ENCODE measurements at places on chromosomes 2 and 18.

DNA sequence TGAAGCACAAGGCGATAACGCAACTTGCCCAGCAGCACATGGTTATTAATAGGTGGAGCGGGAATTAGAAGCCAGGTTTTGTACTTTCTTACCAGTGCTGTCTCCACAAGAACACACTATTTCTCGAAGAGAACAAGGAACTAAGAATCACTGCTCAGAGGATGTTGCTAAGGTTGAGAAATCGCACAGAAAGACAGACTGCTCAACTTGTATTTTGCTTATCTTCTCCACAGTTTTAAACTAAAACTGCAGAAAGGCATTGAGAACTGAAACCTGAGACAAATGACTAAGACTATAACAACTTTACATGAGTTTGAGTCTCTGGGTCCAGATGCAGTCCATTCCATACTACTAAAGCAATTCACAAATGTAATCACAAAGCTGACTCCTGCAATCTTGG lies 6.2 kb downstream of the PRKD3 start:
- peak; percentile 49 for DNase-seq

GRCh38 chr18:55457028-55457427 lies 131.0 kb downstream of the TCF4 start:
- DNase-seq: no peak

DNA sequence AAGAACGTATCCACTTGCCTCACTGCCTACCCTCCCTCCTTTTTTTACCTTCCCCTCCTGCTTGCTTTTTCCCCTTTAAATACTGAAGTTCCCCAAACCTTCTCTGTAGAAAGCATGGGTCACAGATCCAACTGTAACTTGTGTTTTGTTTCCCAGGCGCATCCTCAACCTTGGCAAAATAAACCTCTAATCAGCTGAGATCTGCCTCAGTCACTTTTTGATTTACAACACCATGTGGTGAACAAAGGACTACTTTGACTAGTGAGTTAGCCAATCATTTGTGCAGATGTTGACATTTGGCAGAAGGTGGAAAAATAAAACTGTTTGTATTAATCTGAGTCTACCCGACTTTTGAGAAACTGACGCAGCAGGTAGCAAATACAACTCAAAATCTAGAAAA lies 23.3 kb upstream of the MCM6 start:
- DNase-seq: no peak

DNA sequence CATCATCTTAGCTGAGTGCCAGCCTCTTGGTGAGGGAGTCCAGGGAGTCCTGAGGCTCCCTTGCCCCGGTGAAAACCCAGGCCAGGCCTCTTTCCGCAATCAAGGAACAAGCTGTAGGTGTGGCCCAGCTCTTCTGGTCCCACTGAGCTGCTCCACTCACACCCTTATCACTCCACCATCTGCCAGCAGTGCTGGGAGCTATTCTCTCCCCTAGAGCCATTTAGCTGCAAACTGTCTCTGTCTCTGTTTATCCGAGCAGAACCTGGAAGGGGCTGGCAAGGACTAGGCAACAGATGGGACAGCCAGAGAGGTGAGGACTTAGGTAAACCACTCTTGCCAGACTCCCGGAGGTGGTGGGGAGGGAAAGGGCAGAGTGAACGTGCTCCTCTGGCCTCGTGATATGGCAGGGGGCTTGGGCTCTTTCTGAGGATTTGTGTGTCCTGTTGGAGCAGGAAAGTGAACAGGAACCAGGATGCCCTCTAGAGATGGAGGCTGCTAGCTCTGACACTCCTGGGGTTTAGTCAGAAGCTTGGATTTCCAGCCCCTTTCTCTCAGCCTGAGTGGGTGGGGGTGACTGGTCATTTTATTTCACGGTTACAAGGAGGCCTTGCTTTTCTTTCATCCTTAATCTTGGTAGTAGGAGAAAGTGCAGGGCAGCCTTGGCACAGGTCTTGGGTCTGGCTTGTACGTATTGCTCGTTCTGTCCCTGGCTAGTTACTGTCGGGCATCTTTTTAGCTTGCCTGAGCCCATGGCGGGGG lies 19.6 kb downstream of the B3GNT2 start:
- no peak for DNase-seq

DNA sequence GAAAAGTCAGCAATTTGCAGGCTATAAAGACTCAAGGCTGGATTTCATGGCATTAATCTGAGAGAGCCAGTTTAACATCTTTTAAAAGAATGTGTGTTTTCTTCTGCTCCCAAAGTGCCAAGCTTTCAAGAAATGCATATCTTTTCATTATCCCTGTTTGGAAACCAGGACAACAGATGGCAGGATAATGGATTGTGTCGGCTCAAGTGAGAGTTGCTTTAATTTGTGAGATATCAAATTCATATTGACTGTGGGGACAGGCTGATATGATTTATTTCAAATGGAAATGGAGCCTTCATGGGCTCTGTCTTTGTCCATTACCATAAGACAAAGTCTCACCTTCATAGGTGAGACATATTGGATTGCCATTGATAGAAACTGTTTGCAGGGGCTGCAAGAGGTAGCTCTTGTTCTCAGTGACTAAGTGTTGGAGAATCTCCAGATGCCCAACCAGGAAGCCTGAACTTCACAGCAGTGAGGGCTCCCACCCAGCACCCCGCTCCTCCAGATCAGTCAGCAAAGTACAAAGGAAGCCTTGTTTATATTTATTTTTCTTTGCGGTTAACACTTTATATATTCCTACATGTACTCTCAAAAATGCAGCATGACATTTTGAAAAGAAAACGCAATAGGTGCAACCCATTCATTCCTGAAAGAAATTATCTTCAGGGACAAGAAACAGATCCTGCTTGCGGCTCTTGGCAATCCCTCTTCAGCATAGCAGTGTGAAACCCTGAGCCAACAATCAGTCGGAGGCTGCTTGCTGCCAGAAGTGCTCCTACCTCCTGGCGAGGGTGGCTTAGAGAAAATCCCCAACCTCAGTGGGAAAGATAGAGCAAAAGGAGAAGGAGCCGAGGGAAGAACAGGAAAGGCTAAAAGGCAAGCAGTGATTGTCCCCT lies 65.8 kb upstream of the ATL2 start:
- DNase-seq: peak; percentile 42

DNA sequence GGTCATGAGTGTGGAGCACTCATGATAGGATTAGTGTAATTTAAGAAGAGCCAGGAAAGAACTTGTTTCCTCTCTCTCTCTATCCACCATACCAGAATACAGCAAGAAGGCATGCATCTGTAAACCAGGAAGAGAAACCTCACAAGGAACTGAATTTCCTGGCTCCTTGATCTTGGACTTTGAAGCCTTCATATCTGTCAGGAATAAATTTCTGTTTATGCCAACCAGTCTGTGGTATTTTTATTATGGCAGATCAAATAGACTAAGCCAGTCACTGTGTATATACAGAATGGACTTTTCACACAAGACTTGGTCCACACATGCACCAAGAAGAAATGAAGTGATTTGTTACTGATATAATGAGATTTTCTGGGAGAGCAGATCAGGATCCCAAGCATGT lies 930.1 kb upstream of the TMEFF2 start:
- DNase-seq: no peak

GRCh38 chr2:36607947-36608346 lies 10.0 kb upstream of the FEZ2 start:
- DNase-seq: no peak

DNA sequence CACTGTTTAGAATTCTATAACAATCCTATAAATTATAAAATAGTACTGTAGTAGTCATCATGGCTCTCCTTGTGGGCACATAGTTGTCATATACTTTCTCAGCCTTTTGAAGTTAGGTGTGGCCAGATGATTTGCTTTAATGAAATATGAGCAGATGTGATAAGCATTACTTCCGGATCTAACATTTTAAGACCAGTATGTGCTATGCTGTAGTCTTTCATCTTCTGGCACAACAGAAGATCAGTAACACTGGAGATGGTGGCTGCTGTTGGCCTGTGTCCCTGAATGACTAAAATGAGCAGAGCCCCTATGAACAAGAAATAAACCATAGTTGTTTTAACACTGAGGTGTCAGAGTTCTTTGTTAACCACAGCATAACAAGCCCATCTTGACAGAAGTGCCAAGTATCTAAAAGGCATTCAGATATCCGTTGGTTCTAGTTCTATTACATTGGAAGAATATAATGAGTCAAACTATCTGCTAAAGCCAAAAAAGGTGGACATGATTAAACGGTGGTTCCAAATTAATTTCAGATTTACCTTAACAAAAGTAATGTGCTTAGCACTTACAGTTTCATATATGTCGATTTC lies 6.3 kb downstream of the MEX3C start:
- DNase-seq: no peak

DNA sequence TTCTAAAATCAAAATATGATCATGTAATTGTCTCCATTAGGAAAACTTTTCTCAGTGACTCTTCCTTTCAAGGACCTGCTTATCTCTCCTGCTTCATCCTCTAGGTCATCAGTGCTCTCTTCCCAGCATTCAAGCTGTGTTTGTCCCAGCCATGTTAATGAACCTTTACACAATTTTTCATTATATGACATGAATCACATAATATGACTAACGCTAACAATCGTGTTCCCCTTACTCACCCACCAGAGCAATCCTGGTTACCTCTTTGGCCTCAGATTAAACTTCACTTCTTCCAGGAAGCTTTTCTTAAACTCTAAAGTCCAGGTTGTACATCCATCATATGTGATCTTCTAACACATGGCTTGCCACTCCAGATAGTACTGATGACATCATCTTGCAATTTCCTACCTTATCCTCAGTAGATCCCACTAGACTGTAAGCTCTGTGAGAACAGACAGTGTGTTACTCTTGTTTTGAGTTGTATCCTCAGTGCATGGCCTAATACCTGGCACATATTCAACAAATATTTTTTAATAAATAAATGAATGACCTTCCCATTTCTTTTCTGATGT lies 882.9 kb upstream of the ZEB2 start:
- no peak for DNase-seq

DNA sequence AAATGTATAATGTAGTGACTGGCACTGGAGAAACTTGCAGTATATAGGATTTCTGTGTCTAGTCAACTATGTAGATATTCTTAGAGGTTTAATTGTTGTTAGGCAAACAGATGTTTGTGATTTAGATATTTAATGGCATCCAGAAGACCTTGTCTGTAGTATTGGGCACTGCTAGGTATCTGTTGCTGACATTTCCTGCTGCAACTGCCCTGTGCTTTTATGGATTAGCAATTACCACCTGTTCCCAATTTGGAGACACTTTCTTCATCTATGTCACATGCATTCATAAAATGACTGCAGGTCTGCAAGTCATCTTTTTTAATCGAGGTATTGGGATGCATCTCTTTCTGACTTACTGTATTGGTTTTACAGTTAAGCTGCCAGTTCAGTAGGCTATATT lies 71.3 kb downstream of the ITGA4 start:
- no peak for DNase-seq

DNA sequence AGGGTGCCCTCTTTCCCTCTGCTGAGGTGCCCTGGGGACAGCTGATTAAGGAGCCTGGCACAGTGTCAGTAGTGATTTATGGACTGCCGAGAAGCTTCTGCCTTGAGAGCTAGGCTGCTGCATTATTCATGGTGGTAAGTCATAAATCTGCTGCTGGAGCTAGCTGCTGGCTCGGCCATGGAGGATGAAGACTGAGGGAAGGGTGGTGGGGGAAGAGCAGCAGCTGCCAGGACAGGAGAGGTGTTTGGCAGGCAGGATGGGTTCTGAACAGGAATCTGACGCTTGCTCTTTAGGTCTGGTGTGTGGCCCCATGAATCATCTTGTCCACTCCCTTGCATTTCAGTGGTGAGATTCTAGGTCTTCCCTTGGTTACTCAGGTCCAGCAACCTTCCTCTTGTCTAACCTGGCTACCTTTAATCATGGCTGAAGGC lies 296.3 kb downstream of the DYSF start:
- DNase-seq: peak; percentile 51

DNA sequence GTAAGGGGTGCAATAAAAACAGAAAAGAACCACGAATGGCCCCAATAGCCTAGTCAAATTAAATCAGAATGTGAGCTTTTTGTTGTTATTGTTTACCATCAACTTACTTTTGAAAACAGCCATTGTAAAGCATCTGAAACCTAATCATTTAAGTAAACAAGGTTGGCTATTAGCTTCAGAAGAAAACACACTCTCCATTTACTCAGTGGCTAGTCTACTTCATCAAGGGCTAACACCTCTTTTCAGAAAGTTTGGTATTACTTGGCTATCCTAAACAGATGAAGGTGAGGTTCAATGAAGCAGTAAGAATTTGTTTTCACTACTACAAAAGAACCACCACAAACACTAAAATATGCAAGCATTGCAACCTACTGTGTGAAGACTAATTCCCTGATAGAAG lies 398.0 kb downstream of the CDH2 start:
- DNase-seq: no peak

DNA sequence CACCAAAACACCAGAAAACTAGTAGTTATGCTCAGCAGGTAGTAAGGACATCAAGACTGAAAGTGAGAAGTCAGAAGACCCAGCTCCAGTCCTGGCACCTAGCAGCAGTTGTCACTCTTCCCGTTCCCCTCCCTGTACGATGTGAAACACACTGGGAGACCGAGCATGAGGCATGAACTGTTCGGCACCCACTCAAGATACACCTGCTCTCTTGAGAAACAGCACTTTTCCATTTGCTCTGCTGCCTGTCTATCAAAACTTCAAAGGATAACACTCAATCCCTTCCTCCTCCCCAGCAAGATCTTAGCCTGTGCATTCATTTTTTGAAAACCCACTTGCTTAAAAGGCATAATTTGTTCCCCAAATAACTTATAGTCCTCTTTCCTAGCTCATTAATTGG lies 123.9 kb downstream of the PLEKHM3 start:
- no peak for DNase-seq

GRCh38 chr2:219961947-219962498 lies 334.6 kb downstream of the SLC4A3 start:
- DNase-seq: no peak

GRCh38 chr2:205858881-205859441 lies 176.7 kb downstream of the NRP2 start:
- no peak for DNase-seq

GRCh38 chr2:42754021-42754775 lies 9.7 kb downstream of the OXER1 start:
- peak; percentile 57 for DNase-seq

DNA sequence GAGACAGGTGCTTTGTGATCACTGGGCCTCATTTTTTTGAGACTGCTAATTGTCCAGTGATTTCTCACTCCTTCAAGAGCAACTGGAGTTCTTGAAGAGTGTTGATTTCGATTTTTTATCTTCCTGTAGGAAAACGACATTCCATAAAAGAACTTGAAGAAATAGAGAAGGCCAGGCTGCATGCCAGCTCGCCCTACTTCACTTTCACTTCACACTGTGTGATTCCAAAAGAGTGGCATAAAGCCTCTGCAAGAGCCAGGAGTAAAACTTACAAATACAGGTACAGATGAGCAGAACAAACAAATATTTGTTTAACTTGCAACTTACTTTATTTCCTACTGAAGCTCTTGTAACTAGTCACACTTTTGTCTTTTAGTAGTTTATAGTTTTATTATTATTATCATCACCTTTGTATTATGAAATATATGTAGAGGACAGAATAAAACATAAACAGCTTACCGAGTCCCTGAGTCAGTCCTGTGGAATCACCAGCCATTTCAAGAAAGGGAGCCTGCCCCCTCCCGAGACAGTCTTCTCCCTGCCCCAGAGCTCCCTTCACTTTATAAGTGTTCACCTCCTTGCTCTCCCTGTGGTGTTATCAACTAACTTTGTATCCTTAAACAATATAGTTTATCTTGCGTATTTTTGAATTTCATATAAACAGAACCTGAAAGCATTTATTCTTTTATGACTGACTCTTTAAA lies 8.7 kb downstream of the FAM228A start:
- no peak for DNase-seq

All from eye (tissue), 1 donor.